ENCODE measurements at places on chromosomes 2 and 18.
A peak's percentile ranks its signal among the peaks of the same experiment; 100 is the strongest.

- no peak for DNase-seq
Measured at GRCh38 chr2:240055177-240055917, 2.0 kb upstream of the OR6B3 start.

DNA sequence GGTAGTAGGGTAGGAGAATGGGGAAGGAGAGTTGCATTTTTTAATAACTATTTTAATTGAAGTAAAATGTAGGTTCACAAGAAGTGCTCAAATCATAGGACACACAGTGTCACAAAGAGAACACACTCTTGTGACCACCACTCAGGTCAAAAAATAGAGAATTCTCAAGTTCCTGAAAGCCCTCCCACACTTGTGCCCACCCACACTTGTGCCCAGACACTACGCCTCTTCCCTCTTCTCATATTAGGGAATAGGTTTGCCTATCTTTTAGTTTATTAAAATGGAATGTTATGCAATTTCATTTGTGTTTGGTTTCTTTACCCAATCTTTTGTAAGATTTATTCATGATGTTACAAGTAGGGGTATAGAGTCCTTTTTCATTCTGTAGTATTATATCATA, 67.2 kb downstream of the UGGT1 start:
- DNase-seq = no peak

- DNase-seq = no peak
Measured at GRCh38 chr2:64491426-64491825, 32.7 kb upstream of the AFTPH start.

DNA sequence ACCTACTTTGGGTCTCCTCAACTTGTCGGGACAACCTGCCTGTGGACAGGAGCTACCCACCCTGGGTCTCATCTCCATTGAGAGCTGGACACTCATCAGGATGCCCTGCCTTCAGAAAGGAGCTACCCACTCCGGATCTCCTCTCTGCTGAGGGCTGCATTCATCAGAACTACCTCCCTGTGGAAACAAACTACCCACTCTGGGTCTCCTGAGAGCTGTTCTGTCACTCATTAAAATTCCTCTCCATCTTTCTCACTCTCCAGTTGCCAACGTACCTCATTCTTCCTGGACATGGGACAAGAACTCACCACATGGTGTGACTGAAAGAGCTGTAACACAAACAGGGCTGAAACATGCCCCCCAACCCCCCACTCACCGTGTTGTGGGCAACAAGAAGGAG, 22.5 kb upstream of the UBE2F start:
- no peak for DNase-seq

DNA sequence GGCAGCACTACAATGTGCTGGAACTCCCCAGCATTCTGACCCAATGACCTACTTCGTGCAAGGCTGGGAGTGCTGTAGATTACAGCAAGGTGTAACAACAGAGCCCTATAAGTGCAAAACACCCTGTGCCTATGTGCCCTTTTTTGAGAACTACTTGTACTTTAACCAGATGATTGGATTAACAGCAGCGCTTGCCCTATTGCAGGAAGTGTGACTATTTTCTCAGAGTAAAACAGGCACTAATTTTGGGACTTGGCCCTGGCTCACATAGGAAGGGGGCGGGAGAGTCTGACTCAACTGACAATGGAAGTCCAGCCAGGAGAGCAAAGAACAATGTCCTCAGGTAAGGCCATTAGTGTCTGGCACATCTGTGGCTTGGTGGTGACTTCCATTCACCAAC, 35.6 kb upstream of the RNF125 start:
- no peak for DNase-seq

DNA sequence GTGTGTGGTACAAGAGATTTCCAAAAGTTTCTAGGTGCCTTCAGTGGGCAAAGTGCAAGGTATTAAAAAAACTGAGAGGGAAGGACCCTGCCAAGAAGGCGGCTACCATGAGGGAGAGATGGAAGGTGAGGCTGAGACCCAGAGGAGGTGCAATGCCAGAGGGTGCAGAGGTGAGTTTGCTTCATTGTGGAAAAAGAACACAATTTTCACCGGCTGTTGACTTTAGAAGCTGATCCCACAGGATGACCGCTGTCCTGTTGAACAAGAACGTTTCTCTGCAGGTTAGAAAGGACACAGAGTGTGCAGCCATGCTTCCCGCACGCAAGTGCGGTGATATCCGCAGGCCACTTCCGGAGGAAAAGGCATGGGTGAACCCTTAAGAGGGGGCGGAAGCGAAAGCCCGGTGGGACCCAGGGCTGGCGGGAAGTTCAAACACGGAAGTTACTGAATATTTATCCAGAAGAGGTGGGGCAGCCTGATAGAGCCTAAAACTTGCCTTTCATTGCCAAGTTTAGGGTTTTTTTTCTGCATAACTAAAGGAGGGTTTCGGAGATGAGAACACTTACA, 16.6 kb downstream of the SP110 start:
- DNase-seq = no peak

DNA sequence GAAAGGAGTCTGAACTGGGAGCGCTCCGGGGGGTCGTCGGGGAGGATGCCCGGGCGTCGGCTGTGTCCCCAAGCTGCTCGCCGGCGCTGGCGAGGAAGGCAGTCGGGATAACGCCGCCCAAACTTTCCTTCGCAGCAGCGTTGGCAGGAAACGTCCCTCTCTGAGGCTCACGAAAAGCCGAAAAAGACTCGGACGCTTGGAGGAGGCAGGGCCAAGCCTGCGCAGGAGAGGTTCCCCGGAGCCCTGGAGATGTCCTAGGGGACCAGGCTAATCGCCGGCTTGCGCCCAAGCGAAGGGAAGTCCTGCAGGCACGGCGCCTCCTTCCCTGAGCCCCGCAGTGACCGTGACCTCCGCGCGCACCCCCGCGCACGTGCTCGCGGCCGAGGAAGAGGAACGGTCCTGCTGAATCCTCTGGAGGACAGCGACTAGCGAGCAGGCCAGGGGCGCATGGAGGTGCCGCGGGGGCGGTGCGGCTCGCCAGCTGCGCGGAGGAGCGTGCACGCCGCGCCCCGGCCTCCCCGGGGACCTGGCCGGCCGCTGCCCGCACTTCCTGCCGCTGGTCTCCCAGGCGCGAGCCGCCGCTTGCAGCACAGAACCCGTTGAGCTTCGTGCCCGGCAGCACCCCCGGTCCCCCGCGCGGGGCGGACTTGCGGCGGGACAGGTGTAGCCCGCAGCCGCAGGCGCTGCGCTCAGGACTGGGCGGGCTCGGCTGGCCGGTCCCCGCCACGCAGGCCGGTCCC, at the start of gene SH3RF3:
TSS of gene SH3RF3 (plus strand) at position 590 of the 740 bp plus-strand sequence.
- peak; percentile 72 for DNase-seq

DNA sequence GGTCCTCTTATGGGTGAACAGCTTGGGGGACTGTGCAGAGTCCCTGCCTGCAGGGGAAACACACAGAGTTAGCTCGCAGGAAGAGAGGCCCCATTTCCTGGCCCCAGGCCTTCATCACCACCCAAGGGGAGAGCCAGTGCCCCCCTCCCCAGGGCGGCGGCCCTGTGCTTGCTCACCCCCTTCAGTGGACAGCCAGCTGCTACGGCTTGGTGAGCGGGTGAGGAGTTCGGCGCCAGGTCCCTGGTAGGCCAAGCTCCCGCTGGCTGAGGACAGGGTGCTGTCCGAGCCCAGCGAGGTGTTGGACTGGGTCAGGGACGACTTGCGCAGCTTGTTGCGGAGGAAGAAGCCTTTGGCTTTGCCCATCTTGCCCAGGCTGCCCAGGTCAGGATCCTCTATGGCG, 17.2 kb upstream of the SFXN5 start:
- DNase-seq = no peak

- DNase-seq = no peak
Measured at GRCh38 chr2:193267496-193268002, 1072.8 kb upstream of the TMEFF2 start.

- DNase-seq = no peak
Measured at GRCh38 chr2:181374781-181375675, 82.2 kb upstream of the ITGA4 start.

DNA sequence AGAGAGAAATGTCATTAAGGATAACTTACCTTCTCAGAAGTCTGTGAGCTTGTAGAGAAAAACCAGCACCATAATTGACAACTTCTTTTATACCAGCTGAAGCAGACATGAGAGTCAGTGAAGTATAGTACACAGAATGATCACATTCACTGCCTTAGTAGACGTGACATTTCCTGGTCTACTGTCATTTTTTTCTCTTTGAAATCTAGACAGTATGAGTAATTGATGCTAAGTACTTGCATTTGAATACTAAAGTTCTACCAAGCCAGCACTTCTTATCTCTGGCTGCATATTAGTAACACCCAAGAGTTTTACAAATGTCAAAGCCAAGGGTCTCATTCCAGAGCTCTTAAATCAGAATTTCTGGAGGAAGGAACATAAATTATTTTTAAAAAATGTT, 25.4 kb upstream of the ACADL start:
- DNase-seq = no peak

GRCh38 chr2:3633089-3633981, 24.7 kb upstream of the ALLC start:
- DNase-seq = peak; percentile 21

DNA sequence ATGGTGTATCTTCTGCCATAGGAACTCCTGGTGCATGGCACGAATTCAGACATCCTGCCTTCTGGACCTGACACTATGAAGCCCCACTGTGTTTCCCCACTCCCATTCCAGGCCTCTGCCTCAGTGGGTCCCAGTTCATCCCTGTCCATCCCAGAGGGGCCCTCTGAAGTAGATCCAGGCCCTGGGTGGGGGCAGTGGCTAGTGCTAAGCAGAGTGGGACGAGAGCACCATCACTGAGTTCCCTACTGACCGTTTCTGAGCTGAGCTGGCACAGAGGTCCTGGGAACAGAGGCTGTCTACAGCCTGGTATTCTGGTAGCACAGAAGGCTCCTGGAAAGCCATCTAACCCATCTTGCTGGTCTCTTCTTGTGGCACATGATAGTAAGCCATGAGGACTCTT, 54.0 kb downstream of the ATOH8 start:
- DNase-seq = no peak

DNA sequence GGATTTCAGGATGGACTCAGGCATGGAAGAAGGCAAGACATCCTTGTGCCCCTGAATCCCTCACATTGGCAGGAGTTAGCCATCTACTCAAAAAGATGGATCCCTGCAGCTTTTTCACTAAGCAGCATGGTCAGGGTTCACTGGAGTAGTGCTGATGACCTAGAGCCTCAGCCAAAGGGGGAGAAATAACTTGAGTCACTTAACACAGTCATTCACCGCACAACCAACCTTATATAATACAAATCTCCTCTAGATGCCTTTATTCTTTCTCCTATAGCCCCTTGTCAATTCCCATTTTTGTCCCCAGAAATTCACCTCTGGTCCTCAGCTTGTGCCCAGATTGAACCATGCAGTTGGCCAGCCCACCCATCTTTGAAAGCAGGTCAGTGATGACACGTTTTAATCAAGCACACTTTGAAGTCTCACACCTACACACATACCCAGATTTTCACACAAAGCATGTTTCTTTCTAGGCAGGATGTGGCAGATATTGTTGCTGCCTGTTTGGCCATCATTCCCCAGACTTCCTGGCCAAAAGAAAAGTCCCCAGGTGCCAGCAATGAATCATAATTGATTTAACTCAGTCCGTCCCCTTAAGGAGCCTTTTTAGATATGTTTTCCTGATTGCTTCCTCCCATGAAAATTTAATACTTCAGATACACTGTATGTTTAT, 84.2 kb downstream of the LBH start:
- DNase-seq = no peak

- DNase-seq = no peak
Measured at GRCh38 chr18:13455960-13456481, 237.5 kb downstream of the LDLRAD4 start.

- no peak for DNase-seq
Measured at GRCh38 chr18:13688191-13689136, 37.9 kb downstream of the FAM210A start.

DNA sequence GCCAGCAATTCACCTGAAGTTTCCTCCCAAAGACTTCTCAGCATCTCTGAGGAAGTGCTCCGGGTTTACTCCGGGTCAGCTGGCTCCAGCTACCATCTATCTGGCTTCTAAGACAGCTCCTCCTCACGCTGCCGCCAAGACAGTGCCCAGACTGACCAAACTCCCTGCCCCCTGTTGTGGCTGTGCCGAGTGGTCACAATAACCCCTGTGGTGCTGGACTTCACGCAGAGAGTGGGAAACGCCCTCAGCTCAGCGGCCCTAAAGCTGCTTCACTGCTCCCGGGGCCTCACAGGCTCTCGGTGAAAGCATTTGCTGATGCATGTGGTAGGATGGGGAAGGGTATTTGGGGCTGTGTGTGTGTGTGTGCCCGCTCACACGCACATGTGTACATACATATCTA, 154.8 kb upstream of the ZNF236 start:
- DNase-seq = no peak

- DNase-seq = peak; percentile 74
Measured at GRCh38 chr18:33578518-33579348, 714 bp downstream of the ASXL3 start.

- DNase-seq = no peak
Measured at GRCh38 chr2:172713365-172713875, 22.2 kb upstream of the RAPGEF4 start.

- no peak for DNase-seq
Measured at GRCh38 chr18:68800075-68800474, 2.2 kb downstream of the CCDC102B start.

DNA sequence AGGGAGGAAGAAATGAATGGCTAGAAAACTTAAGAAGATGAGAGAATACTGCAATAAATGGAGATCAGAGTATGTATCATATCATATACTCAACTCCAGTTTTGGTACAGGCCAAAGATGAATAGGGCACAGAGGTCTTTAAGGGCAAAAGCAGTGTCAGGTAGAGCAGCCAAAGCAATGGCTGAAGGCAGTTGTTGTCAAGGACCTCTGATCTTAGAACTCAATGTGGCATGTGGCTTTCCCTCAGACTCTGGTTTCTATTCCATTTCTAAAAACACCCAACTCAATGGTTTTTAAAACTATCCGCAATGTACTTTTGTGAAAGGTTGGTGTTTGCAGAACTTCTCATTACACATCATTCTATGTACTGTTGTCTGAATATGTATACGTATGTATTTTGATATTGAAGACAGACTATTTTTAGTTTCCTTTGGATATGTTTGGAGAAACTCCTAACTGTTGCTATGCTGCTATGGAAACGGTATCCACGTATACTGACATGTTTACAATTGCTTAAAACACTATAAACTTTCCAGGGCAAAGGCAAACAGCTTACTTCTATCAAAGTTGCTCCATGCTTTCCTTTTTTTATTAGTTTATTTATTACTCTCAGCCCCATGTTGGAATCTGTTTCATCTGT, 58.1 kb upstream of the PELI1 start:
- DNase-seq = no peak

DNA sequence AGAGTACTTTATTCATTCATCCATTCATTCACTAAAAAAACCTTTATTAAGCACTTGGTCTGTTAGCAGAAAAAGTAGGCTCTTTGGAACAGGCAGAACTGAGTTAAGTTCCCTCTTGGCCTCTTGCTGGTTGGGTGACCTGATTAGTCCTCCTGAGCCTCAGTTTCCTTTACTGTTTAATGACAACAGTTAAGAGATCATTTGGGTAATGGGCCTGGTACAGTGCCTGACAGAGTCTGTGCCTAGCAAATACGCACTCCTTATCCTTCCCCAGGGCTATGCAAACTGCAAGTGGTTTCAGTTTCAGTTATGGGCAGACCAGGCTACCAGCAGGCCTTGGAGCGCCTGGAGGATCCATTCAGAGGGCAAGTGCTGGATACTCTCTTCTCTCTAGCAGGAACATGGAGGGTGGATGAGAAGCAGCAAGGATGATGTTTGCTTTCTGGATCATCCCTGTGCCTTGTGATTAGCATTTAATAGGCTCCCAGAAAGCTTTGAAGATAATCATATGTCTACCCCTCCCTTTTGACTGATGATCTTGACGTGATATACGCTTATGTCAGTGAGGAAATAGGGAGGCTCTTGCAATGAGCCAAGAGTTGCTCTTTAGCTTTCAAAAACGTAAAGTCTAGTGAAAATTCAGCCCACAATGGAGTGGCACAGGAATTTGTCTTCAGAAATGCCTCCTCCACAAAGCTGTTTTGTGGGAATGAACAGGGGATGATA, 12.4 kb upstream of the TAF1B start:
- DNase-seq = no peak

All from D341Med (cell line).